ENCODE measurements at places on chromosomes 3 and 15. TPM values are rescaled to one million over a fixed set of nuclear protein-coding genes. Genes with fewer than 3 reads are reported as not detected.

Gene SEMA4B
- total RNA-seq: 87.9 TPM

Gene DLEC1
- not detected for total RNA-seq

Gene CCR2
- 0.40 TPM for total RNA-seq

Gene SGO1
- total RNA-seq: 9.8 TPM

Measured in esophagus squamous epithelium (tissue), 5 donors.